Panc1 (cell line): ENCODE measurements at places on chromosomes 16 and 17. TPM values are rescaled to one million over a fixed set of nuclear protein-coding genes. Genes with fewer than 3 reads are reported as not detected.

Gene KCNAB3
- total RNA-seq: 3.5 TPM

Gene TBC1D3H
- not detected for total RNA-seq

Gene PRR35
- 2.2 TPM for total RNA-seq

Gene LGALS9B
- not detected for total RNA-seq

Gene DRC7
- total RNA-seq: not detected

Gene EPX
- not detected for total RNA-seq

Gene EME1
- 15.3 TPM for total RNA-seq

Gene SMIM5
- total RNA-seq: 0.10 TPM

Gene HLF
- total RNA-seq: 0.13 TPM

Gene RHBDL1
- 6.6 TPM for total RNA-seq
